ENCODE measurements at places on chromosomes 7 and 10.

- no peak for DNase-seq
Measured at GRCh38 chr10:121337427-121337826, 260.8 kb downstream of the FGFR2 start.

DNA sequence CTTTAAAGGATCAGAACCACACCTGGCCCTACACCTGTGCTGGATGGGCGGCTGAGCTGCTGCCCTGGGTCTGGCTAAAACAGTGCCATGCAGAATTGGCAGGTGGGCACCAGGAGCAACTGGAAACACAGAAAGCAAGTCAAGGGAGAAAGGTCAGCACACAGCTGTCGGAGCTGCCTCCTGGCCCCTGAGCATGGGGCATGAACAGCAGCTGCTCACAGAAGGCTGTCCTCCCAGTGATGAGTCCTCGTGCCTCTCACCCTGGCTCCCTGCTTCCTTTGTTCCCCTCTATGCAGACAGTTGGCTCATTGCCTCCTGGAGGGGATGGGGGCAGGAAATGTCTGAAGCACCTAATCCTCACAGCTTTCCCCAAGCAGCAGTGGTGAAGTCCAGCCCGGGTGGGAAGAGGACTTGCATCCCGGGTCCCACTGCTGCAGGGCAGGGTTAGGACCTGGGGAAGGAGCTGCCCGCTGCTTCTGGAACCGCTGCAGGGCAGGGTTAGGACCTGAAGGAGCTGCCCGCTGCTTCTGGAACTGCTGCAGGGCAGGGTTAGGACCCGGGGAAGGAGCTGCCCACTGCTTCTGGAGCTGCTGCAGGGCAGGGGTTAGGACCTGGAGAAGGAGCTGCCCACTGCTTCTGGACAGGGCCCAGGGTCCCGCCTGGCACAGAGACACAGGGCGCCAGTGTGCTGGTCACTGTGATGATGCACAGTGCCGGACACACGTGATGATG lies 37.3 kb downstream of the VIPR2 start:
- no peak for DNase-seq

DNA sequence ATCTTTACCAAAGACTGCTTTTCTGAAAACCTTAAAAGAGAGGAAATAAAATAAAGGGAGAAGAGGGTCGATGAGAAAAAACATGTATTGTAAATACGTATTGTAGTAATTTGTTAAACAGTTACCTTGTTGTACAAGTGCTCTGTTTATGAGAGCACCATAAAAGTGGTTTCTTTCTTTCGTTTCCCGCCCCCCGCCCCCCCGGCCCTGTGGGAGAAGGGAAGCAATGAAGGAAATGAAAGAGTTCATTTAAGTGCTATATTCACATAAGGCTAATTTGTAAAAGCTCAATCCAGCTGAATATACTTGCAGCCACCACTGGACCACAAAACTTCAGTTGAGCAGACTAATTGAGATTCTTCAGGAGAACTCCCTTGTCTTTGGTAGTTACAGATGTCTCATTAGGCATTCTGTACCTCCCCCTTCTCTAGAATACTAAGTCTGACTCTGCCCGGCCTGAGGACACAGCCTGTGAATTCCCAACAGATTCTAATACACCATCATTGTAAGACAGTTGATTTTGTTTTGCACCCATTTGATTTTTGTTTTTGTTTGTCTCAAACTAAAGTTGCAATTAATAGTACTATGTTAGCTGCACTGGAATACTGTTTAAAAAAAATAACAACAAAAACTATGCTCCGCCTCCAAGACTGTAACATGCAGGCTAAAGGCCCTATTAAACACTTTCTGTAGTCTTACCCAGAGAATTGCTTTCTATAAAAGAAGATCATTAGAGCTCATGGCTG lies 124.9 kb downstream of the ARHGAP12 start:
- no peak for DNase-seq

DNA sequence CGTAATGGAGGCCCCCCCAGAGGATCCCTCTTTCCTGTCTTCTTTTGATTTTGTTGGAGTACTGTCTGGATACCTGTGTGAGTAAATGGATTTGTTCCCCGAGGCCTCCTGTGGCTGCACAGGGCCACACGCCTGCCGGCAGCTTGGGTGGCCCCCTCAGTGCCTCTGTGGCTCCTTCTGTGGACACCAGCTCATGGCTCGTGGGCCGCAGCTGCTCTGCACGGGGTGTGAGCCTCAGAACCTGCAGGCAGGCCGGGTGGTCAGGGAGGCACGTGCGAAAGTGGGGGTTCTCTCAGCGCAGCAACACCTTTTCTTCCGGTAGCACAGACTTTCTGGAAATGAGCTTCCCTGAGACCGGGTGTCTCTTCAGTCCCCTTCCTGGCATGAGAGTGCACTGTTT lies 70.3 kb downstream of the WDR37 start:
- no peak for DNase-seq

- DNase-seq = peak; percentile 57
Measured at GRCh38 chr10:103181244-103181643, 11.8 kb downstream of the NT5C2 start.

DNA sequence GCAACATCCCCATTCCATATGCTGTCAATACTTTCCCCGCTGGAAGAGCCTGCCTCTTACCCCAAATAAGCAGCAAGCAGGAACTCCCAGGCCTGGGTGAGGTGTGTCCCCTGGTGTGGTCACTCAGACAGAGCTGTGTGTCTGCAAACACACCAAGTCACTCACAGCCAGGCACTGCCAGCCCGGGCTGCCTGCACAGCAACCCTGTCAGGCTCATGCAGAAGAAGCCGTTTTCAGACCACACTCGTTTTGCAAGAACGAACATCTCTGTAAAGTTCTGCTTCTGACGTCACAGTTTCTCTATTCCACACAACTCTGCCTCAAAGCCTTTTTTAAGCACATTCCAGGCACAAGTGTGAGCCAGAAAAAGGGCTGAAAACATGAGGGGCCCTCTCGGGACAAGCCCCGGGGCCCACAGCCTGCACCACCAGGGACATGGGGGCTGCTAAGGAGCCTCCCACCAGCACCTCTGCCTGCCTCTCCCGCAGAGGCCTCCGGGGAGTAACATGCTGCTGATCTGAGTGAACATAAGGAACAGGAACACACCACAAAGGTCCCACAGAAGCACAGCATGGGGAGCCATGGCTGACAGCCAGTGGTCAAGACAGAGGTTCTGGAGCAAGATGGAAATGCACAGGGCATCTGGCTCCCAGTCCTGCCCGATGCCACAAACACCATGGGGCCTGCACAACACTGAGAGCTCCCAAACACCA lies 11.4 kb downstream of the PTPRN2 start:
- DNase-seq = no peak

- DNase-seq = no peak
Measured at GRCh38 chr10:127194111-127194510, 2.3 kb downstream of the INSYN2A start.

GRCh38 chr10:51363415-51363814 lies 289.1 kb downstream of the PRKG1 start:
- DNase-seq = no peak

DNA sequence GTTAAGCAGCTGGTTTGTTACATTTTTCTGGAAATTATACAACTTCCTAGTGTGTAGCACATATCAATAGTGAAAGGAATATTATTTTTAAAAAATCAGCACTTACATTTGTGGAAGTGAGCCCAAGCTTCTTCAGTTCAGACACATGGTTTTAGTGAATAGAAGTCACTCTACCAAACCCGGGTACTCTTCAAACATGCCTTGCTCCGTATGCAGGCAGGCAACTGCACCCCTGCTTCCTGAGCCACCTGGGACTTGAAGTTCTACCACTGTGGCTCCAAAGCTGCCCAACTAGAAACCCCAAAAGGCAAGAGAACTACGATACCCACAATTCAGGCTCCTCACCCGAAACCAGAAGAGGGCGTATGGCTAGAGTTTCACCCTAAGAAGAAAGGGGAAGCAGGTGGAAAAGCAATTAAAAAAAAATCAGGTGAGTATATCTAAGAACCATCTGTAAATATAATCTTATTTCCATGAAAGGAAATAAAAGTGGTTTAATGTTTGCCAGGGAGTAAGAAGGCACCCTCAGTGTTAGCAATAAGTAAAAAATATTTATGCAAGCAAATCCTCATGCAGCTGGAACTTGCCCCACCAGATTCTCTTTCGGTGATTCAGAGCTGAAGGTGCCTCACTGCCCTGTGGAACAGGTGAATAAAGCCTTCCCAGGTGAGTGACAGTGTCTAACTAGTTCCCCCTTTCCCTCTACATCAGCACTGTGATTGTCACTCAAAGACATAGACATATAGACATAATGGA lies at the start of gene MACC1:
Gene MACC1 (minus strand): TSS at position 192 of the 756 bp plus-strand sequence. CDS start 55,522 bp downstream, outside the sequence.
- DNase-seq = peak; percentile 67

GRCh38 chr7:19798986-19799385 lies 25.6 kb upstream of the TMEM196 start:
- no peak for DNase-seq

- DNase-seq = no peak
Measured at GRCh38 chr7:157780312-157780711, 443.5 kb downstream of the DNAJB6 start.

DNA sequence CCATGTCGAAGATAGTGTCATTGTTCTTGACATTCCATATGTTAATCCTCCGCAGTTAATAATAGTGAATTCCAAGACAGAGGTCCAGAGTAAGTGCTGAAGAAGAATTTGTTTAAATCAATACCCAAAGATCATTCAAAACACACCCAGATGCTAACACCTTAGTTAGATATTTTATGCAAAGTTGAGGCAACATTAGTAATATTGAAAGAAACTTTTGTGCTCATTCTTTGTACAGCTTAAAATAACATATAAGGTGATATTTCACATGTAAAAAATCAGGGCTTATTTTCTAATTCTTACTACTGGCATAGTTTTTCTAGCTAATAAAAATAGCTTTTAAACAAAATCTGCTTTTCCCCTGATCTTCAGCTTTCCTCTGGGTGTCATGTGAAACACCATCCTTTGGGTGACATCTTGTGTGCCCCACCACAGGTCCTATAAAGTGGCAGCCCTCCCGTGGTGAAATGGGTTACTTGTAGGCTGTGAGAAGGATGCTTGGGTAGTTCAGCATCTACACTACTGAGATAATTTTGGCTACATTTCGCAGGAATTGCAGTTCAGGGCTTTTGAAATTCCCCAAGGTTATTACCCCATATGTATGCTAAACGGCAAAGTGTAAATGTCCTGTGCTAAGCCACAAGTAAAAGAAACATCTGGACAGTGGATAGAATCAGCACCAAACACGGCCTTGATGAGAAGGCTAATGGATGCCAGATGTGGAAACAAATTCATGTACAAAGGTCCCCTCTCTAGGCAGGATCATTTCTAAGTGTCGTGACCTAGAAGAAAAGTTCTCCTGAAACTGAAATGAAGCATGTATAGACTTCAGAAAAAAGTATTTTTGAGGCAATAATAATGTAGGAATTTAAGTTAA lies 105.4 kb downstream of the GRM3 start:
- DNase-seq = no peak

DNA sequence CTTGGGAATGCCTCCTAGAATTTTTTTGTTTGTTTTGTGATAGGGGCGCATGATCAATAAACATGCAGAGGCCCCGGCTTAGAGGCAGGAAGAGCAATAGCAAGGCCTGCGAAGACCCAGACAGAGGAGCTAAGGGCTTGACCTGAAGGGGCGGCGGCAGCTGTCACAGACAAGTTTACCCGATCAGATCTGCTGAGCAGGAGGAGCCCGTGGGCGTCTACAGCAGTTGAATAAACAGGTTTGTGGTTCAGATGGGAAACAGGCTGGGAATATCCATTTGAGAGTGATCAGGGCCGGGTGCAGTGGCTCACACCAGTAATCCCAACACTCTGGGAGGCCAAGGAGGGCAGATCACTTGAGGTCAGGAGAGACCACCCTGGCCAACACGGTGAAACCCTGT lies 126.0 kb upstream of the CALN1 start:
- DNase-seq = no peak

- DNase-seq = peak; percentile 83
Measured at GRCh38 chr7:103148994-103149807, at the start of gene NAPEPLD. Gene NAPEPLD, minus strand, starts transcription at chr7:103149099. Its CDS starts 20,323 bp downstream, at chr7:103128776.

GRCh38 chr10:73263693-73264347 lies 11.4 kb upstream of the MRPS16 start:
- DNase-seq = no peak

- no peak for DNase-seq
Measured at GRCh38 chr10:95389176-95389575, 98.4 kb upstream of the PDLIM1 start.

GRCh38 chr10:85612833-85613232 lies 753.8 kb downstream of the GRID1 start:
- DNase-seq = no peak

DNA sequence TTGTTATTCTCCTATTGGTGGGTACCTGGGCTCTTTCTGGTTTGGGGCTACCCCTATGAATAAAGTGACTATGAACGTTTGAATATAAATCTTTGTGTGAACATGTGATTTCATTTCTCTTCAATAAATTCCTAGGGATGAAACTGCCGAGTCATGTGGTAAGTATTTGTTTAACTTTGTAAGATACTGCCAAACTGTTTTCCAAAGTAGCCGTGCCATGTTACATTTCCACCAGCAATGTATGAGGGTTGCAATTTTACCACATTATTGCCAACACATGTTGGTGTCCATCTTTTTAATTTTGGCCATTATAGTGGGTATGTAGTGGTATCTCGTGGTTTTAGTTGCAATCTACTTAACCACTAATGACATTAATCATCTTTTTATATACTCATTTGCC lies 94.7 kb downstream of the ZNRF2 start:
- no peak for DNase-seq

DNA sequence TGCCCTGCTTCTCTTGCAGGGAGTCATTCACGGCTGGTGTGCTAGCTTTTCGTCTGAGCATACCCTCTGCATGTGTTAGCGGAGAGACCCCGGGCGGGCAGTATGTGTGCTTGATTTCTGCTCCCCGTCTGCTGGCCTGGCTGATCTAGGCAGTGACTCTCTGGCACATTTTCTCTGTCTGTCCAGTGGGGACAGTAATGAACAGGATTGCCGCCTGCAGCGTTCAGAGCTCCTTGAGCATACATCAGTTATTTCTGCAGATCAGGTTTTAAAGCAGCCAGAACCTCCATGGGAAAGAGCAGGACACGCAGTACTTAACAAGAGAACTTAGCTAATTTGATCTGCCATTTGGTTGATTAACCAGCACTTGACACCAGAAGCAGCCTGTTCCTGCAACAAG lies 242.5 kb downstream of the CELF2 start:
- no peak for DNase-seq

GRCh38 chr10:92809840-92810239 lies 38.5 kb upstream of the EXOC6 start:
- DNase-seq = no peak

- DNase-seq = no peak
Measured at GRCh38 chr10:30430544-30431298, 3.3 kb upstream of the MAP3K8 start.

- no peak for DNase-seq
Measured at GRCh38 chr10:21808550-21808949, 195.0 kb downstream of the DNAJC1 start.

GRCh38 chr10:26335574-26336093 lies 102.5 kb upstream of the APBB1IP start:
- no peak for DNase-seq

GRCh38 chr10:98402478-98402877 lies 12.5 kb downstream of the PYROXD2 start:
- DNase-seq = no peak

DNA sequence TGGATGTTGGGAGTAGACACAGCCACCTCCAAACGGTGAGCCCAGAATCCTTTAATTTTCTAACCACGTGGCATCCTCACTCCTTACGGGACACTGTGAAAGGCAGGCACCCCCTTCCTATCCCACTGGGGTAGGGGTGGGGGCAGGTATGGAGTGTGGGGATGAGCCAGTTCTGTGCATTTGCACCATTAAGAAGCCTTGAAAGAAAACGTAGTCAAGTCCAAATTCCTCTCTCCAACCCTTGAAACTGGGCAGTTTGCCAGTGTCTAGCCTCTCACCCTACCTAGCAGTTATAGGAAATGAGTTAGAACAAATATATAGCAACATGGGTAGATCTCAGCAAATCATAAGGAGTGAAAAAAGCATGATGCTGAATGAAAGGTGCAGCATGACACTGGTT lies 92.4 kb upstream of the LEP start:
- DNase-seq = no peak

Measured in thymus (tissue), 14 donors.